Activated T-cell treated with anti-CD3 and anti-CD28 coated beads for 24 hours (primary cell): ENCODE measurements at places on chromosomes 3 and 15.

DNA sequence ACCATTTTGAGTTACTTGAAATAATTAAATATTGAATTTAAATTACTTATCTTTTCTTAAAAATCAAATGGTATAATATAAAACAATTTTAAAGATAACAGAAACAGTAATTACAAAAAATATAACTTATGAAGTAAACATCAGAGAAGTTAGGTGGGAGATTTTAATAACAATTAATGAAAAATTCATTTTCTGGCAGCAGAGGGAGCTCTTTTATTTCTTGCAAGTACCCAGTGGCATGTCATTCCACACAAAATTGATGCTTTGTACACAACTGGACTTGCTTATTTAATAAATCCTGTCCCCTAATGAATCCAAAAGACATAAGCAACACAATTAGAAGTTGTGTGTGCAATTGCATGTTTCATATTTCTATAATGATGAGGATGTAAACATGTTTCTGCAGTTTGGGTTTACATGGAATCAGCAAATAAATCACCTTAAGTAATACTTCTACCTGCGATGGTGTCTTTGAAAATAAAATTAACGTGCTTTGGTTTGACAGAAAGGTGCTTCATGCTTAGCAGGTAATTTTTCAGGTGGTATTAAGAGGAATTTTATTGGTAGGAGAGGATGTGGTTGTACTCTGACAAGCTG lies 861.3 kb downstream of the ZPLD1 start:
- DNase-seq = no peak

DNA sequence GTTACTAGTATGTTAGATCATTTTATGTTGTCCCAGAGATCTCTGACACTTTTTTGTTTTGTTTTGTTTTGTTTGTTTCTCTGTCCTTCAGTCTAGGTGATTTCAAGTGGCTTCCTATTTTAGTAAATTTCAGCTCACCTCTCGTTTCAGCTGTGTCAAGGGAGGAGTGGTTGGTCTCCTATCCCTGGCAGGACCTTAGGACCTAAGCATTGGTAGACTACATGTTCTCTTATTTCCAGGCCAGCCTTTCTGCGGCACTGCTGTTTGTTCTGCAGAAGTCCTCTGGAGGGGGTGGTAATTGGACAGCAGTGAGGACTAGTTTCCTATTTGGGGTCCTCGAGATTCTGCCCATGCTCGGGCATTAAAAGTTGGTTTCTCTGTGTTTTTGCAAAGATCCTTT lies 31.8 kb downstream of the MGA start:
- DNase-seq = no peak

DNA sequence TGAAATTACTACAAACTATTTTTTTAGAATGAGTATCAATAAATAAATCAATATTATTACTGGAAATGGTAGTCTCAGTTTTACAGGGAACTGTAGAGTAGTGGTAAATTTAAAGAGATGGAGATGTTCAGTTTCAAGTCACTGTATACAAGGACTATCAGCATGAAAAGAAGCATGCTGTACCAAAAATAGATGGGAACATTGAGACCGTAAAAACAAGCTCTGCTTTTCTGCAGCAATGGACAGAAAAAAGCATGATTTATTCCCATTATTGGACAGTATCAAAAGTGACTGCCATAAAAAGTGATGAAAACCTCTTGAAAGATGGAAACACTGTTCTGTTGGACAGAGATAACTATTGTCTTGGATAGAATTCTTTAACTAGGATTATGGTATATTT lies 187.2 kb downstream of the EPHA6 start:
- no peak for DNase-seq

DNA sequence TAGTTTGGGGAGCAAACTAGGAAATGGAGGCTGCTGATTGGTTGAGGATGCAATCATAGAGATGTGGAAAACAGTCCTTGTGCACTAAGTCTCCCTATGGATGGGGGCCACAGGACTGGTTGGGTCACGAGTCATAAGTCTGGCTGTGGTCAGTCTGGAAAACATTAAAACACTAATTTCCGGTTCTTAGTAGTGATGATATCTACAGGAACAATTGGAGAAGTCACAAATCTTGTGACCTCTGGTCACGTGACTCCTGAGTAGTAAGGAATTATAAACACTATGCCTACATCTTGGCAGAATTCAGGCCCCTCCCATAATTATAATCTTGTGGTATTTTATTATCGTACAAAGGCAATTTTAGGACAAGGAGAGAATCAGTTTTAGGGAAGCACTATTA lies 317.3 kb upstream of the ARPP21 start:
- DNase-seq = no peak

GRCh38 chr15:57772223-57772957 lies 65.9 kb downstream of the POLR2M start:
- no peak for DNase-seq

DNA sequence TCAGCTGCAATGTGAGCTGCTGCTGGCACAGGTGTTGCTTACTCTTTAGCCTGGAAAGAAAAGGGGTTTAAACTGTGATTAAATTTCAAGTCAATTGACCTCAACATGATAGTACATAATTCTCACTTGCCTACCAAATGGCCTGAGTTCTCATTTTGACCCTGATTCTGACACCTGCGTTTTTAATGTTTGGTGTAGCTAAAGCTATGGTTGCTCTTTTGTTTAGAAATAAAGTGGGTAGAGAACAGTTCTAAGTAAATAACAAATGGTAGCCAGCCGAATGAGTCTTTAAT lies 100.8 kb upstream of the SOX2 start:
- no peak for DNase-seq

DNA sequence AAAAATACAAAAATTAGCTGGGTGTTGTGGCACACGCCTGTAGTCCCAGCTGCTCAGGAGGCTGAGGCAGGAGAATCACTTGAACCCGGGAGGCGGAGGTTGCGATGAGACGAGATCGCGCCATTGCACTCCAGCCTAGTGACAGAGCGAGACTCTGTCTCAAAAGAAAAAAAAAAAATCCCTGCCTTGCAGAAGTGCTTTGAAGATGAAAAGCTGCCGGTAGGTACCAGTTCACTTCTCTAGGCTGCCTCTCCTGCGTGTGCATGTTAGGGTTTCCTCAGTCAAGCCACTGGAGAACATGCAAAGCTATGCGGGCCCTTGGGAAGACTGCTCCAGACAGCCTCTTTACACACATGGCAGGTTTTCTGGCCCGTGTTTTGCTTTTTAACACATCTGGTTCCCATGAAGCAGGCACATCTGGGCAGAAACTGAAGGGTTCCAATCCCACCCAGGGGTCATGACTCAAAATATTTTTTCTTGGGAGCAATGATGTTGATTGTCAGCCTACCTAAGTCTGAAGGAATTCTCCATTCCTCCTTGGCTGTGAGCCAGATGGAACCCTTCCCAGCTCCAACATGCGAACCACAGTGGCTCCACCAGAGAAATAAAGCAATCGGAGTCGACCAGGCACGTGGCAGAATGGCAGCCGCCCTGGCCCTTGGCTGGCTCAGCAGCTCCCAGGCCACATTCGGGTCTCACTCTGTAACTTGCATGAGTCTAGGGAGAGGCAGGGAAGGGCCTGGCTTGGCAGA lies 29.6 kb downstream of the MGLL start:
- no peak for DNase-seq

GRCh38 chr3:185365291-185366073 lies 2.5 kb downstream of the MAP3K13 start:
- no peak for DNase-seq

GRCh38 chr15:100681335-100681746 lies 79.0 kb downstream of the ASB7 start:
- DNase-seq = no peak

GRCh38 chr3:26668696-26669095 lies 46.1 kb downstream of the LRRC3B start:
- DNase-seq = no peak

- no peak for DNase-seq
Observed at GRCh38 chr3:184050217-184050847, 2.5 kb upstream of the HTR3C start.

DNA sequence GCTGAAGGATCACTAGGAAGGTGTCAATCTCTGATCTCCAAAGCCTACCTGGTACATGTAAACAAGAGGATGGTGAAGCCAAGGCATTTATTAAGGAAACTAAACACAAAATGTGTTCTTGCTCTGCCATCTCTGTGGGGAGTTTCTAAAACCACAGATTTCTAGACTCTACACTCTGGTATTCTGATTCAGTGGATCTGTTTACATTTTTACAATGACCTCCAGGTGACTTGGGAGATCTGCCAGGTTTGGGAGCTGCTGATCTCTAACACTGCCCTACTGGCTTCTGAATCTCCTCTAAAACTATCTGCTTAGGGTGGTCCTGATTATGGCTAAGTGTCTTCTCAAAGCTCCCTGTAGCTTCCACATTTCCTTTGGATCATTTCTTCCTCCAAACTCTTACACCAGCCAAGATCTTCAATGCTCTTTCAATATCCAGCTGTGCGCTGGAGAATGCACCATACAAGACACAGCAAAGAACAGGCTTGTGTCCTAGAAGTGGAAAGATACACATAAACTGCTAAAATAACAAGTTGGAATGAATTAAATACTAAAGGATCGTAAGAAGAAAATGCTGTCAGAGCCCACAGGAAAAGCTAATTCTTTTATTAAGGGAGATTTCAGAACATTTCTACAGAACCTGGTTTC lies 72.7 kb downstream of the GREM1 start:
- DNase-seq = no peak
